ENCODE measurements at places on chromosomes 2 and 18.
A peak's percentile ranks its signal among the peaks of the same experiment; 100 is the strongest.

- DNase-seq = no peak
These were observed 10.7 kb downstream of the DBI start for GRCh38 chr2:119377294-119377992.

DNA sequence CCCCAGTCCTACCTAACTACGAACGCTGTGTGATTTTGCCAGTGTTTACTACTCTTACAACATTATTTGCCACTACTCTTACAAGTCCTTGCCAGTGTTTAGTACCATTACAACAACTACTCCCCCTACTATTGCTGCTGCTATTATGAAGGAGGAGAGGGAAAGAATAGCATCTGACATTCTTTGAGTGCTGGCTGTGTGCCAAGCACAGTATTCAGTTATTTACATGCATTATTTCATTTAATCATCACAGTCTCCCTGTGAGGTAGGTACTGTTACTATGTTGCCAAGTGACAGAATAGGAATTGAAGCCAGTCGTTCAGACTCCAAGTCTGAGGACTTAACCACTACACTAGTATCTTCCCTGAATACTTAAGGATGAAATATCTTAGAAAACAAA, 185.9 kb upstream of the FOSL2 start:
- DNase-seq = no peak

DNA sequence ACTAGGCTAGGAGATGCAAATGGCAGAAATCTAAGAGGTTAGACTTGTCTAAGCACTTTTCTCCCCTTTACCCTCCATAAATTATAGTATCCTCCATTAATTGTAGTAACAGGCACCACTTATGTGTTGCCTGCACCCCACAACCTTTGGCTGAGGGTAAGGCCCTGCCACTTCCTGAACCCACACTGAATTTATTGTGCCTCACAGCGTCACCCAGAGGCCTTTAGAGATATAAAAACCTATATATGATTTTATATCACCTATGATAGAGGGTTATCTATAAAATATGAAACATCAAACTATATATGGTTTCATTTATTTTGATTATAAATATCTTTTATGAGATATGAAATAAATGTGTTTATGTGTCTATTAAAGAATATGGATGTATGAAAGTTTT, 2.6 kb downstream of the UGT1A9 start:
- no peak for DNase-seq

DNA sequence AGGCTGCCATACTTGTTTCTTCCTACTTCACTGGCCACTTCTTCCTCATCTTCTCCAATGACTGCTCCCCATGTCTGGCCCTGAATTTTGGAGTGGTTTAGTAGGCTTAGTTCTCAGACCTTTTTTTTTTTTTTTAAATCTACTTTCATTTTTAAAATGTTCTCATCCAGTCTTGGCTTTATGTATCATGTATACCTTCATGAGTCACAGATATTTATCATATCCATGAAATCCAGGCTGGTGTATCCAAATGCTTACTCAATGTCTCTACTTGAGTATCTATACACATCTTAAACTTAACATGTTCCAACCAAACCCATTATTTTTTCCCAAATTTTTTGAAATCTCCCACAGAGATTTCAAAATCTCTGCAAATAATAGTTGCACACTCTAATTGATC, 26.3 kb upstream of the CFAP36 start:
- DNase-seq = peak; percentile 42

GRCh38 chr2:221911321-221911720, 339.2 kb upstream of the EPHA4 start:
- no peak for DNase-seq

DNA sequence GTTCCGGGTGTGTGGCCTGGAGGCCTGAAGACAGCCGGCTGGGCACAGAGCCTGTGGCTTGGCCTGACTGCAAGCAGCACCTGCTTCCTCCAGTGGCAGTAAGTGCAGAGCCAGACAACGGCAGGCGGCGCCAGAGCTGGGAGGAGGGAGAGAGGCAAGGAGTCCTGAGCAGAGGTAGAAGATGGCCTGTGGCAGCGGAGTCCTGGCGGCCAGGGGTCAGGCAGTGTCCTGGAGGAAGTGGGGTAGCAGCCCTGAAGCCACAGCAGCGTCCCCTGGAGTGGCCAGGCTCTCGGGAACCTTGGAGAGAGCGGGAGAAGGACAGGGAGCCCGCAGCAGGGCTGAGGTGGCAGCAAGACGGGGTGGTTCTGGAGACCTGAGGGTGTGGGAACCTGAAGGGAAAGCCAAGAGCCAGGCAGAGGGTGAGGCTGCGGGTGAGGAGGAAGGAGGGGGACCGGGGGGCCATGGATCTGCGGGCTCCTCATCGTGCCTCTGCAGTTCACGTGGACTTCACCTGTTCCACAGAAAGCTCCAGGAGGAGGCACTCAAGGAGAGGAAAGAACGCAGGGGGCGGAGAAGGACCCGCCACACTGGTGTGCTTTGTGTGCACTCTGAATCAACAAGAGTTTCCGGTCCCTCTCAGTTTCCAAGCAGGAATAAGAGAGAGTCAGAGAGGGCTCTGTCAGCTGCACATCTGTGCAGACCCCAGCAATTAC, 85.9 kb downstream of the USP40 start:
- no peak for DNase-seq

- no peak for DNase-seq
These were observed 45.0 kb downstream of the EEF1B2 start for GRCh38 chr2:206204710-206205109.

GRCh38 chr2:140067661-140068060, 1287.5 kb upstream of the NXPH2 start:
- DNase-seq = no peak
